Transverse colon (tissue), 4 donors: ENCODE measurements at places on chromosomes 2 and 18. TPM values are rescaled to one million over a fixed set of nuclear protein-coding genes. Genes with fewer than 3 reads are reported as not detected.
A peak's percentile ranks its signal among the peaks of the same experiment; 100 is the strongest.

DNA sequence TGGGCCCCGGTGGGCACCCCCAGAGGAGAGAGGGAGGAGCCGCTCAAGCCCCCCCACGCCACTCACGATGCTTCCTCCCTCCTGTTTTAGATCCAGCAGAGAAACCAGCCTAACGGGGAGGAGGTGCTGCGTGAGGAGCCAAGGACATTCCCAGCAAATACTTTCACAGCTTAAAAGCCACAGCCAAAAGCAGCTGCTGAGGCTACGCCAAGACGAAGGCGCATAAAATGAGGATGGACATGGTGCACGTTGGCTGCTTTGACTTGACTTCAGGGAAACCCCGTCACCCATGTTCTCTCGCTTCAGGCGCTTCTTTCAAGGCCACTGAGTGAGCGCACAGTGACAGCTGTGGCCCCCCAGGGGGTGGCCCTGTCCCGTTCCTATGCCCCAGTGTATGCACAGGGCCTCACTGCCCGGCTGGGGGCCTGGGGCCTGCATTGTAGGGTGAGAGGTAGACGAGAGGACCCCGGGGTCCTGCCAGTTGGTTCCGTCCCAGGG lies 72.1 kb upstream of the PXDN start:
- no peaks in the 10 kb centered on the region for H3K36me3 ChIP-seq
- H3K4me3 ChIP-seq = no peak overlapping the region
- DNase-seq = peak; percentile 39
- no peaks in the 10 kb centered on the region for H3K27me3 ChIP-seq

GRCh38 chr2:24010477-24011249 lies 778 bp downstream of the MFSD2B start:
- no peak for DNase-seq
- H3K27ac ChIP-seq = no peak overlapping the region
- H3K36me3 ChIP-seq = no peaks in the 10 kb centered on the region
- H3K4me1 ChIP-seq = peaks cover 12% of the 10 kb centered on the region
- peaks cover 46% of the 10 kb centered on the region for H3K27me3 ChIP-seq

DNA sequence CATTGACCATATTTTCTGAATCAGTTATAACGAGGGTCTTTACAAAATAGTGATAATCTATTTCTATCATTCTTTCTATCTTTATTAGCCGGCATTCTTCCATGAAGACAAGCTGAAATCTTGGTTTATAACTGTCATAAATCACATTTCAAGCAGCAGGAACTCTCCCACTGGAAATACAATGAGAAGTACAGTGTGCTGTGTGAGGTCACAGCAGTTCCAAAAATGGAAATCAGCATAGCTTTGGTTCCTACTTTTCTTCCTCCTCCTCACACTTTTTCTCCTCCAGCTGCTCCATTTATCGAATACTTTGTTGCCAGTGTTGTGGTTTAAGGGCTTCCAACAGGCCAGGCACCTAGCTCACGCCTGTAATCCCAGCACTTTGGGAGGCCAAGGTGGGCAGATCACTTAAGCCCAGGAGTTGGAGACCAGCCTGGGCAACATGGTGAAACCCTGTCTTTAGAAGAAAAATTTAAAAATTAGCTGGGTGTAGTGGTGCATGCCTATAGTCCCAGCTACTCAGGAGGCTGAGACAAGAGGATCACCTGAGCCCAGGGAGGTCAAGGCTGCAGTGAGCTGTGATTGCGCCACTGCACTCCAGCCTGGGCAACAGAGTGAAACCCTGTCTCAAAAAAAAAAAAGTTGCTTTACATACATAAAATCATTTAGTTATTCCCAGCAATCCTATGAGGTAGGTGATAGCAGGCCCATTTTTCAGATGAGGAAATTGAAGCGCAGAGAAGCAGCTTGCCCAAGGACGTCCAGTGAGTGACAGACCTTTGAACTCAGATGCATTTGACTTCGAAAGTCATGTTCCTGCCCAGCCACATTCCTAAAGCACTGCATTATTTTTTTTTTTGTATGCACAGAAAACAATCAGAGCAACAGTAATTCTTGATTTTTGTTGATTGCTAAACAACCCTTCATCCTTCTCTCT lies 34.0 kb upstream of the GPR55 start:
- no peaks in the 10 kb centered on the region for H3K36me3 ChIP-seq
- no peak overlapping the region for H3K4me3 ChIP-seq
- DNase-seq = no peak
- H3K27ac ChIP-seq = no peak overlapping the region

- no peaks in the 10 kb centered on the region for H3K36me3 ChIP-seq
- no peak for DNase-seq
These were observed 21.0 kb downstream of the SEMA4F start for GRCh38 chr2:74675090-74675489.

DNA sequence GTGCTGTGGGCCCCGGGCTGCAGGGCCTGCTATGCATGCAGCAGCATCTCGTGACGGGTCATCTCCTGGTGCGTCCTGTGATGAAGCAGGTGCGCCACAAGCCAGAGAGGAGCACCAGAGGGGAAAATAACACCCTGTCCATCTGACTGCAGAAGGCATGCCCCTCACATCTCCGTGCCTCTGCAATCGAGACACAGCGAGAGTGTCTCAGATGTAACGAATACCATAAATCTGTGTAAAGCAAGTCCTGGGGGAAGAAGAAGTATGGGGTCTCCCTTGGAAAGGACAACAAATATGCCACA lies 137.5 kb downstream of the PTGR3 start:
- H3K36me3 ChIP-seq = no peaks in the 10 kb centered on the region
- no peaks in the 10 kb centered on the region for H3K27me3 ChIP-seq
- no peaks in the 10 kb centered on the region for H3K4me1 ChIP-seq
- DNase-seq = peak; percentile 27
- peak overlapping the region; percentile 57 for H3K27ac ChIP-seq

GRCh38 chr2:3665886-3666612 lies 8.0 kb downstream of the ALLC start:
- no peak overlapping the region for H3K4me3 ChIP-seq
- no peaks in the 10 kb centered on the region for H3K36me3 ChIP-seq
- H3K4me1 ChIP-seq = no peaks in the 10 kb centered on the region
- no peaks in the 10 kb centered on the region for H3K27me3 ChIP-seq
- H3K27ac ChIP-seq = no peak overlapping the region

- no peaks in the 10 kb centered on the region for H3K36me3 ChIP-seq
- no peaks in the 10 kb centered on the region for H3K27me3 ChIP-seq
- H3K27ac ChIP-seq = peak overlapping the region; percentile 75
- peak overlapping the region; percentile 35 for H3K4me3 ChIP-seq
These were observed 387.6 kb downstream of the FIGN start for GRCh38 chr2:163347982-163348856.

GRCh38 chr18:67510831-67511230 lies 5.7 kb downstream of the DSEL start:
- DNase-seq = no peak
- no peak overlapping the region for H3K27ac ChIP-seq
- no peak overlapping the region for H3K4me3 ChIP-seq
- H3K36me3 ChIP-seq = no peaks in the 10 kb centered on the region
- H3K27me3 ChIP-seq = peaks cover 4% of the 10 kb centered on the region
- H3K4me1 ChIP-seq = no peaks in the 10 kb centered on the region

DNA sequence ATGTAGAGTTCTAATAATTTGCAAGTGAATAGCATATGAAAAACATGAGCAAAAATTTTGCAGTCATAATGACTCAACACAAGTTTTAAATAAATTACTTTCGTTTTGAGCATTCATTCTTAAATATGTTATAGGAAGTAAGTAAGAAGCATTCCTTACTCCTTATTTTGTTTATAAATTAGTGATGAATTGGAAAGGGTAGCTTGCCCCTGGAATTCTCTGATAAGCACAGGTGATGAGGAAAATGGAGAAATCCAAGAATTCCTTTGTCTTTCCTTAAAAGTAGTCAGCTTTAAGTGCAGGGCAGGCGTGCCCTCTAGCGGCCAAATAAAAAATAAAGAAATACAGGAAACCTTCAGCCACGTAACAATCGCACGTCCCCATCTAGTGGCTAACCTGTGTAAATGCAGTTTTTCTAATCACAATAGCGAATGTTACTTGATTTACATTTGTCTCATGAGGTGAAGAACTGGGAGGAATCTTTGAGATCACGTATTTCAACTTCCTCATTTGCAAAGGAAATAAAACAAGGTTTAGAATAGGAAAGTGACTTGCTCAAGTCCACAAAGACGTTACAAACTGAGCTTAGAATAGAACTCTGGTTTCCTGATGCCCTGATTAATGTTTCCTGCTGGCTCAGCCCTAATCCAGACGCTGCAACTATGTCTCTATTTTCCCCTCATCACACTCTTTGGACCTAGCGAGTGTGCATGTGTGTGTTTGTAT lies 47.2 kb upstream of the ZNG1B start:
- no peaks in the 10 kb centered on the region for H3K27me3 ChIP-seq
- DNase-seq = peak; percentile 52
- H3K4me3 ChIP-seq = no peak overlapping the region
- H3K4me1 ChIP-seq = no peaks in the 10 kb centered on the region

GRCh38 chr18:46055838-46056230 lies 16.2 kb downstream of the PSTPIP2 start:
- no peaks in the 10 kb centered on the region for H3K36me3 ChIP-seq
- no peaks in the 10 kb centered on the region for H3K4me1 ChIP-seq
- DNase-seq = no peak

Gene SPC25
- total RNA-seq = not detected

Gene LOXL3
- 4.1 TPM for total RNA-seq

Gene HES6
- 29.9 TPM for total RNA-seq

Gene RAB6C
- total RNA-seq = 0.41 TPM
